Stimulated activated CD4-positive, alpha-beta T cell treated with anti-CD3 and anti-CD28 coated beads, TNF-alpha, amount 100 ng/mL, for 1 hour (primary cell): ENCODE measurements at places on chromosomes 16 and 17.

GRCh38 chr16:84368308-84368996 lies at the start of gene ATP2C2:
ATP2C2 (plus strand) TSS chr16:84368538; CDS start chr16:84368616, 78 bp downstream.
- no peak for DNase-seq

GRCh38 chr17:74603037-74603635 lies 11.1 kb upstream of the CD300LD start:
- DNase-seq: no peak

DNA sequence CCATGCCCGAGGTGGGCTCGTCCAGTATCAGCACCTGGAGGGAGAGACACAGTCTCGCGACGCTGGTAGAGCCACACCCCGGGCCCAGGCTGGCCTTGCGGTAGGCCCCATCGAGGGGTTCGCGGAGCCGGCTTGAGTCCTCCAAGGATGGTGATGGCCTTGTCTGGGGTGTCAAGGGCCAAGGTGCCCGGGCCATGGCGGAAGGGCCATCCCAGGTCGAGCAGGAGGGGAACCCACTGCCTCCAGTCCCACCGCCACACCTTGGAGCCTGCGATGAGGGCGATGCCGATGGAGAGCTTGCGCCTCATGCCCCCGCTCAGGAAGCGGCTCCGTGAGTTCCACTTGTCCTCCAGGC lies 29.6 kb upstream of the RNPS1 start:
- no peak for DNase-seq

DNA sequence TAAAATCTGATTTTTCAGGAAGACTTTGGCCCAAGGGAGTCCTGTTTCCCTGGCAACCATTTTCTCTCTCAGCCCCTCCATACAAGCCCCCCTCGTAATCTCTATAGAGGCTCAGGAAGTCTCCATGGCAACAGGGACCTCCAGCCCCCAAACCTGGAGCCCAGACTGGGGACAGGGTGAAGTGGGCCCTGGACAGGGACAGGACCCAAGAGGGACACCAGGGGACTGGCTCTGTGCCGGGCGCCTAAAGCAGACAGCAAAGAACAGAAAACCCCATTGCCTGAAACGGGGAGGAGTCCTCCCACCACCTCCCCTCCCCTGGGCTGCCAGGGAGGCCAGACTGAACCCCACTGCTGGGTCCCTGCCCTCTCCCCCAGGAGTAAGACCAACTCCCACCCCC lies 40.6 kb downstream of the CPNE2 start:
- DNase-seq: no peak

GRCh38 chr17:68134046-68134637 lies 98.6 kb downstream of the KPNA2 start:
- no peak for DNase-seq

- no peak for DNase-seq
Observed at GRCh38 chr16:70391881-70392481, 45.3 kb downstream of the DDX19A start.

DNA sequence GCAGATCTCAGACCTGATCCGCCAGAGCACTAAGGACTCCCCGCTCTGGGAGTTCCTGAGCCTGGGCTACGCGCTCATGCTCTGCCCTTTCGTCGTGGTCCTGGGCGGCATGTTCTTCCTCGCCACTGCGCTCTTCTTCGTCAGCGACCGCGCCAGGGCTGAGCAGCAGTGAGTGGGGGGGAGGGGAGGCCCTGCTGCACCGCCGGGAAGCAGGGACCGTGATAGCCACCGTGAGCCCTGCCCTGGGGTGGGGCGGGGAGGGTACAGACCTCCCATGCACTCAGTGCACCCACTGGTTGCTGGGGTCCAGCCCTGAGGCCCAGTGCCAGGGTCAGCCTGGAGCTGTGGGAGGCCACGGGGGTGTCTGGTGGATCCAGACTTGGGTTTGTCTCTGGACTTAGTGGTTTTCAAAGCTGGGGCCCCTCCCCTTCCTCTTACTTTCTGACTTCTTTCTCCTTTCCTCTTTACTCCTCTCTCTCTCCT lies 18.9 kb downstream of the MYBBP1A start:
- DNase-seq: no peak

DNA sequence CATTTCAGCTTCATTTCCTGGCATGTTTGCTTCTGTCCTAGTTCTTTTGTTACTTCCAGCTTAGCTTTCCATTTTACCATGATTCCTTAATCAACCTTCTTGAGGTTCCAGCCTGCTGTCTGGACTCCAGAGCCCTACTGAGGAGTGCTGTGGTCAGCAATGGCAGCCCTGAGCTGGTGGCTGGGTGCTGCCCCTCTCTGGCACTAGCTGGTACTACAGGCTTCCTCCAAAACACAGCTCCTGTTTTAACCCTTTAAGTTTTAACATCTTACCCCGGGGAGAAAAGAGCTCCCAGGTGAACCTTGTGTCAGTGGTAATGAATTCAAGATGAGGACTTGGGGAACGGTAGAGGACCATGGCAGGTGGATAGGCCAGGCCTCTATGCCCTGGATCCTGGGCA lies 395.5 kb downstream of the TMEM114 start:
- DNase-seq: no peak

GRCh38 chr17:1714980-1715802 lies 5.0 kb upstream of the TLCD2 start:
- DNase-seq: no peak

DNA sequence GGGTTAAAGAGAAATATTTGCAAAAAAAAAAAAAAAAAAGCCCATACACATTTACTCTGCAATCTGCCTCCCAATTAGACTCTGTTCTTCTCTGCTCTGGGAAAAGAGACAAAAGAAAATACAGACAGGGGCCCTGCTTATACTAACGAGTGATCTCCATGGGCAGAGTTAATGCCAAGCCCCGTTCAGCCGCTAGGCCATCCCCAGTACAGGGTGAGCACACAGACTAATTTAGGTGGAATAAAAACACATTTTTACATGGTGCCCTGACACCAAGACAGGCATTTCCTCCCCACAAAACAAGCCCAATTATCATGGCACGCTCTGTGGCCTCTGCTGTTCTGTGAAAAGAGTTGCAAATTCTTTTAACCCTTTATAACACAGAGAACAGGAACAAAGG lies 356.3 kb upstream of the C16orf82 start:
- DNase-seq: no peak

GRCh38 chr17:12107905-12108304 lies 87.2 kb downstream of the MAP2K4 start:
- DNase-seq: no peak

GRCh38 chr16:11012841-11013240 lies 68.5 kb downstream of the CLEC16A start:
- DNase-seq: no peak

DNA sequence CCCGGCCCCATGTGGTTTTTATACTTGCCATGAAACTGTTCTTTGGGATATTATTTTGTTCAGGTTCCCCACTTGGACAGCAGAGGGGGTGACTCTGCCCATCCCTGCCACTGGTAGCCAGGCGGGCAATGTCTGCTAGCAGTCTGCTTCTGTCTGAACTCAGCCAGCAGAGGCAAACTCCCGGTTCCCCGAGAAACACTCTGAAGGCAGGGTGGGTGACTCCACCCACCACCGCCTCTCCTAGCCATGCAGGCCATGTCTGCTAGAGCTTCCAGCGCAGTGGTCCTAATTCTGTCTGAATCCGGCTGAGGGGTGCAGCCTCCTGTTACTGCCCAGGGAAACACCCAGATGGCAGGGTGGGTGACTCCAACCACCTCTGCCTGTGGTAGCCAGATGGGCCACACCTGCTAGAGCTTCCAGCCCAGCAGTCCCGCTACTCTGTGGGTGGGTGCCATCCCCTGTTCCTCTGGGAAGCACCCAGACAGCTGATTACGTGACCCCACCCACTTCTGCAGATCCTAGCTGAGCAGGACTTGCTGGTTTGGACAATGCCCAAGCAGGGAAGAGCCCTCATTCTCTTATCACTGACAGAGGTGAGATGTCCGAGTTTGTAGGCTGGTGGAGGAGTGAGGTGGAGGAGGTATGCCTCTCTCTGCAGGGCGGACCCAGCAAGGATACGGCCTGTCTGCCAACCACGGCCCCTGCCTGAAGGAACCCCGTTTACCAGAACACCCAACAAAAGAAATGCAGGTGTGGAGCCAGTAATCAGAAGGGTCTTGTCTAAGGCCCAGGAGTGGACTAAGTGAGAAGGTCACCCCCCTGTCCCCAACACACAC lies 22.4 kb downstream of the NLRP1 start:
- DNase-seq: no peak

GRCh38 chr16:10828851-10829366 lies 10.3 kb upstream of the TVP23A start:
- no peak for DNase-seq

DNA sequence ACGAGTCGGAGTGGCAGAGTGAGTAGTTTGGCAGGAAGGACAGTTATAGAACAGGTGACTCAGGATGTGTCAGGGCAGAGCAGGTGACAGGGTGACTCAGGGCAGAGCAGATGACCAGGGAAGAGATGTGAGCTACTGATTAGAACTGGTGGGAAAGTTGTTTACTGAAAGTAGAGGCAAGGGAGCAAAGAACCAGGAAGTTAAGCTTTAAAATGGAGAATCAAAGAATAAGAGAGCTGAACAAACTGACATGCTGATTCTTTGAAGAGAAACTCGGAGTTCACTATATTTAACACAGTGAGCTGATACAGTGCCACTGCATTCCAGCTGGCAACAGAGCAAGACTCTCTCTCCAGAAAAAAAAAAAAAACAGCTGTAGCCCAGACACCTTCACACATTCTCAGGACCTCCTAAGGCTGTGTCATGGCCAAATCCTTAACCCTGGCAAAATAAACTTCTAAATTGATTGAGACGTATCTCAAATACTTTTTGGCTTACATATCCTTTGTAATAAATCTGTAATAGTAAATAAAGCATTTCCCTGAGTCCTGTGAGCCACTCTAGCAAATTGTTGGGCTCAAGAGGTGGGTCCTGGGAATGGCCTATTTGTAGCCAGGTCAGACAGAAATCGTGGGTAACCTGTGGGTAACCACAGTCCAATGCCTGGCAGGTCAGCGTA lies 12.3 kb upstream of the UBE2I start:
- no peak for DNase-seq

DNA sequence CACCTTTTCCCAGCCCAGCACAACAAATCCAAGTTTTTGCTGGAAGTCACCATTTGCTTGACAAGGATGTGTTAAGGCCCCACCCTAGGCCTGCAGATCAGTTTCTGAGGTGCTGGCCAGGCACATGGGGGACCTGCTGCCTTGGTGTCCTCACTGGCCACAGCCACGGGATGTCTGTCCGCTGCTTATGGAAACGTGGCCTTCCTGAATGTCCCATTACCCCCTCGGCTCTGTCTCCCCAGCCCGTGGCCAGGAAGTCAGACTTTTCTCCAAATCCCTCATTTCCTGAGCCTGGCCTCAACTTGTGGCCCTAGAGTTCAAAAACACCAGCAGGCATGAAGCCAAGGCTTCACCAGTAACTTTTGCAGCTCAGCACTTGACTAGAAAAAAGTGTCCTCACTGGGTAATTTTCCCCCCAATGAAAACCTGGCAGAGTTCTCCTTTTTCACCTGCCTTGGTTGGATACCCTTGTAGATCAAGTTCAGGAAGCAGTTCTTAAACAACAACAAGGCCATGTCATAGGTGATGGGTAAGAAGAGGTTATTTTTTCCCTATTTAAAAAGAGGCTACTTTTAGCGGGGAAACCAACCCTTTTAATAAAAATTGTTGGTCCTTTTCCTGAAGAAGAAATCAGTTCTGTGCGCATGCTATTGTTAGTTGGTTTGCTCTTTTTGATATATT lies 80.8 kb downstream of the SOCS1 start:
- DNase-seq: no peak

DNA sequence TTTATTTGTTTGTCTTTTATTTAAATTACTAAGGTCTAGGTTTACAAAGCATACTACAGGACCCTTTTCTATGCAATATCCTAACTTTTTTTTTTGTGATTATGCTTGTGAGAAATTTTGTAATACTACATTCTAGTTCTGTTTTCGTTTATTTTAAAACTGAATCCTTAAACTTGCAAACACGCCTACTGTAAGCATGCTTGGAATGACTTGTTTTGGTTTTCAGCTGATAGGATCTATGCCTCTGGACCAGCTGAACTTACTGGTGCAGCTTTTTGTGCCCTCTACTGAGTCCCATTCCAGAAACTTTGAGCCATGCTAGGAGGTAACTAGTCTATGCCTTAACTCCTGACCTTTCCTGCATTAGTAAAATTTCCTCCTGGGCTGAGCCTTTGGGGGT lies 6.0 kb downstream of the PDP2 start:
- no peak for DNase-seq

DNA sequence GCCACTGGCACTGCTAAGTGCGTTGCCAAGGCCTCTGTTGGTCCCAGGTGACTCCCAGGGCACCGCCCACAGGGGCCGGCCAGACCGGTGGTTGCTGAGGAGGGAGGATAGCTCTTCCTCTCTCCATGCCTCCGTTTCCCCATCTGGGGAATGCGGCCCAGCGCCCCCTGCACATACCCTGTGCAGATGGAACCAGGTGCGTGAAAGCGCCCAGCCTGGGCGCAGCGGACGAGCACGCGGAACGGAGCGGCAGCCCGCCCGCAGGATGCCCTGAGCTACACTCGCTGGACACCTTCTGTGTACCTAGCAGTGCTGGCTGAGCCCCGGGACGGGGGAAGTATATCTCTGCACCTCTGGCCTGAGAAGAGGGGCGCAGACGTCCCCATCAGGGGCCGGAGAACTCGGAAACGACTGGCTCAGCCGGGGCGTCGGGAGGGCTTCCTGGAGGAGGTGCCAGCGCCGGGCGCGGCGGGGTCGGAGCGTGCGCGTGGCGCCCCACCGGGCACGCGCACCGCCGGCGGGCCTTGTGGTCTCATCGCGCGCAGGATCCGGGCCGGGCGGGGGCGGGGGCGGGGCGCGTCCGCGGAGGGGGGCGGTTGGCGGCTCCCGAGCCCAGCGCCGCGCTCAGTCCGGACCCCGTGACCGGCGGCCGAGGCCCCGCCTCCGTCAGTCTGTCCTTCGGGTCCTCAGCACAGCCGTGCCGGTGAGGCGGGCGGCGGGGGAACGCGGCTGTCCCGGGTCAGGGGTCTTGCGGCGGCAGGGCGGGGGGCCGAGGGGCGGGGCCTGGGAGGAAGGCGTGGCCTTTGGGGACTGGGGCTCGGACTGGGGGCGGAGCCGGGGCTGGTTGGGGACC lies at the start of the genes CCDC78 and HAGHL:
Gene CCDC78, minus strand, starts transcription at position 6 of the 853 bp plus-strand sequence. CDS start 76 bp downstream, outside the sequence.
Gene HAGHL, plus strand, starts transcription at position 669 of the 853 bp plus-strand sequence. CDS start 404 bp downstream, outside the sequence.
- no peak for DNase-seq

DNA sequence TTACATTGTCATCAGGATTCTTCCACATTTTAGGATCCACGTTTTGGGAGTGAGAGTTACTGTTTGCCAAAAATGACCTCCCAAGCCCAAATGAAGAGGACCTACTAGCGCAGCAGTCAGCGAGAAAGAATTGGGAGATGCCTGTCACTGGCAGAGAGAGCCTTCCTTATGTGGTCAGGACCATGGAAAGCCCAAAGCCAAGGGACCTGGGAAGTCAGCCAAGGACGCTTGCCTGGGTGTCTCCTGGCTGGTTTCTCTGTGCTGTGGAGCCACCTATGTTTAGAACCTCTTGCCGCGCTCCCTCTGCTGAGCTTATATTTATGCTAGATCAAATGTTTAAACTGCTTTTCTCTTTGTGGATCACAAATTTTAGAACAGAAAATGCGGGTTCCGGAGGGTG lies 24.9 kb upstream of the RHBDL3 start:
- DNase-seq: no peak

GRCh38 chr17:71919186-71919585 lies 201.6 kb upstream of the SOX9 start:
- no peak for DNase-seq
